Endothelial cell (in vitro differentiated cells): ENCODE measurements at places on chromosomes 1 and 21.

DNA sequence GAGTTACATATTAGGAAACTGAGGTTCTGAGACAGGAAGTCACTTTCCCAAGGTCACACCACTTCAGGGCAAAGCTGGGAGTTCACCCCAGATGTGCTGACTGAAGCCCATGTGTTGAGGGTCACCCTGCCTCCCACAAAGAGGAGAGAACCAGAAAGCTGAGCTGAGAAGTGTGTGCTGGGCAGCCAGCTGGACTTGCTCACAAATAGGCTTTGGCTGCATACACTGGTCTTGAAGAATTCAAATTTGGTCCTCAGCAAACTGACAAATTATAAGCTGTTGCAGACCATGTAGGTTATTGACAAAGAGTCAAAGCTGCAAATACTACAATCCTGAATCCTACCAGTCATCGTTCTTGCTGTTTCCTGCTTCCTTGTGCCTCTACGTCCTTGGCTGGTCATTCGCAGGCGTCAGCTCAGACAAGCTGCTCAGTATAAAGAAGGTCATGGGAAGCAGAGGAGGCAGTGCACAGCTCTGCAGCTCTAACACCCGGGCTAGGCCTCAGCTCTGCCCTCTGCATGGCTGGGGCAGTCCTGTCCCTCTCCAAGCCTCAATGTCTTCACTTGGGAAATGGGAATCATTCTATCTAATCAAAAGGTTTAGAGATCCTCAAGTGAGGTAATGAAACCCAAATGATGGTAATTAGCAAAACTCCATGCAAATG lies 40.0 kb downstream of the CDCP2 start:
- no peak for DNase-seq

DNA sequence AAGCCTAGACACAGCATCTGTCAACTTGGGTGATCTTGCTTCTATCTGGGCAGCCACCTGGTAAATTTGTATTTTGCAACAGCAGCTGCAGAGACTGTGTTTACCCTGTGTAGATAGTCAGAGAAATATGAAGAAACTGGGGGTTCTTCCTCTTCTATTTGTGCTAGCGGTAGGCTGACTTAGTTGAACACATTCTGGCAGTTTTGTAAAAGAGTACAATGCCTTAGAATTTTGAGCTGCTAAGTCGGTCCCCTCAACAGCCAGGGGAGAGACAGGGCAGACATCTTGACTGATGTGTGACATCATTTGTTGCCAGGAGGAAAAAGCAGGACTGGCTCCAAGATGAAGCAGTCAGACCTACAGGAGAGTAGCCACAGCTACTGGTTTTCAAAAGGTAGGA lies 53.7 kb downstream of the KCNJ6 start:
- peak; percentile 22 for DNase-seq

GRCh38 chr1:240029418-240029817 lies 62.3 kb upstream of the FMN2 start:
- DNase-seq = no peak

- DNase-seq = no peak
These were observed 19.5 kb downstream of the PDE9A start for GRCh38 chr21:42672699-42673458.

DNA sequence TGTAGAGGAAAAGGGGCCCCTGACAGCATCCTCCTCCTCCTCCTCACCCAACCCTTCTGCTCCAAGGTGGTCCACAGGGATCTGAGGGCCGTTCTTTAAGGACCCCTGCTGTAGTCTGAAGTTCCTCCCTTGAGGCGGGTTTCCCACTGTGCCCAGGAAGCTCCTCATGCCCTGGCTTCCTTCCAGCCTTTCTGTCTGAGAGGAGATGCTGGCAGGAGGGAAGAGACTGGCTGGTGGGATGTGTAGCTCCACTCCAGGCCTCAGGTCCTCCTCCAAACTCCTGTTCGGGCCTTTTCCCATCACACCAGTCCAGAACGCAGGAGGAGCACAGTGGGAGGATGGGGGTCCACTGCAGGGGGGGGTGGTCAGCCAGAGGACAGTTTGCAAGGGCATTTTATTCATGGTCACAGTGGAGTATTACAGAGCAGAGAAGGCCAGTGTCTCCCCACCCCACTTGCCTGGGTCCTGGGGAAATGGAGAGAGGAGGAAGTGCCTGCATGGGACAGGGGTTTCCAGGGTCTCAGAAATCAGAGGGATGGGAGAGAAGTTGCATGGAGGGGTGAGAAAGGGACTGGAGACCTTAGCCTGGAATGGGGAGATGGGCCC lies 7.8 kb downstream of the ETV3L start:
- no peak for DNase-seq

DNA sequence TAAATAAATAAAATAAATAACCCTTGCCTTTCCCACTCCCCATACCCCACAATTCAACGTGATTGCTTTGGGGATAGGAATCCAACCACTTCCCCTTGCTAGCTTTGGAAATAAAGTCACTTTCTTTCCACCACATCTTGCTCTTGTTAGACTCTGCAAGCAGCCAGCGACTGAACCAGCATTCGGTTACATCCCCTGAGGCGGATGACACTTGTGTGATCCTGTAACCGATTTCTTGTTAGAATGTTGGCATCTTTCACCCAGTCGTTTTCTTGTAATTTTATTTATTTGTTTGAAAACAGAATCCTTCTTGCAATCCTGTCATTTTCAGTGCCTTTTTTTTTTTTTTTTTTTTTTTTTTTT lies 1.6 kb upstream of the IFNGR2 start:
- no peak for DNase-seq

- no peak for DNase-seq
These were observed 104.8 kb downstream of the CSMD2 start for GRCh38 chr1:34060187-34060730.

DNA sequence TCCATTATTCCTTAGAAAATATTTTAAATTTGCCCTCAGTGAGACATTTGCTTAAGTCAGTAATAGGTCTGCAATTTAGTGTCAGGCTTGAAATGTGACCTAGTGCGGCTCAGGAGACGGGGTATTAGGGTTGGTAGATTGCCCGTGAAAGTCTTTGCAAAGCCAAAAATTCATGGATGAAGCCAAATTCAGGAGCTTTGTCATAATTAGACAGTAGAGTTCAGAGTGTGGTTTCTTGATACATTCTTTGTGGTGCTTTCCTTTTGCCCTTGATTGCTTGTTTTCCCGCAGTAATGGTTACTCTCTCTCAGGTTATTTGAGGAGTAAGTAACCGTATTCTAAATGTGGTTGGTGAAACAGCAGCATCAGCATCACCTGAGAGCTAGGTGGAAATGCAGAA lies 120.7 kb downstream of the RPS6KC1 start:
- DNase-seq = no peak

GRCh38 chr1:231420299-231420958 lies 1.7 kb downstream of the EGLN1 start:
- peak; percentile 11 for DNase-seq

DNA sequence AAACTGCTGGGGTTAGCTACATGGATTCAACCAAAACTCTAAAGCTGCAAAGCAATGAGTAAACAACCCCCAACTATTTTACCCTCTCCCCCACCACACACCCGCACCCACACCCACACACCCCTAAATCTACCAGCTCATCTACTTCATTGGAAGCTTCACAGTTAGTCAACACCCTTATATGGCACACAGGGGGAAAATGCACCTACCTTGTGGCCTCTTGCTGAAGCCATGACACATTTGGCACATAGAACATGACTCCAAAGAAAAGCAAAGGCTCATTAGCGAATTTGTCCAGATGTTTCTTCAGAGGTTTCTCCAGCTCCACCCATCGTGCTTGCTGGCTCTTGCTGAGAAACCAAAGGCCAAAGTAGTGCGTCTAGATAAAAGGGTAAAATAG lies 99.8 kb downstream of the PTPN14 start:
- no peak for DNase-seq

DNA sequence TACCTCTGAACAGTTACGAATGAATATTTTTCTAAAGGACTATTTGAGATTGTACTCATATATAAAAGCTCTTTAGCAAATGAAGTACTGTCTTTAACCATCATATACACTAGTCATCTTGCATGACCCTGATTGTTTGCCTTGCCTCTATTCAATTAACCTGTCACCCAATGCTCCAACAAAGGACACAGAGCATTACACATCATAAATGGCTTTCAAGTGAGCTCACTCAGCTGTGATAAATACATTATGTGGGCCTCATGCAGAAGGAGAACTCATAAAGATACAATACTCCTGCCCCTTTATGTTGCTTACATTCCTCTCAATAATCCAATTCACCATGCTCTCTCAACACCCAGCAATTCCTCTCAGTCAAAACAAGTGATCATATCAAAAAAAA lies 993.0 kb upstream of the PRMT6 start:
- no peak for DNase-seq

DNA sequence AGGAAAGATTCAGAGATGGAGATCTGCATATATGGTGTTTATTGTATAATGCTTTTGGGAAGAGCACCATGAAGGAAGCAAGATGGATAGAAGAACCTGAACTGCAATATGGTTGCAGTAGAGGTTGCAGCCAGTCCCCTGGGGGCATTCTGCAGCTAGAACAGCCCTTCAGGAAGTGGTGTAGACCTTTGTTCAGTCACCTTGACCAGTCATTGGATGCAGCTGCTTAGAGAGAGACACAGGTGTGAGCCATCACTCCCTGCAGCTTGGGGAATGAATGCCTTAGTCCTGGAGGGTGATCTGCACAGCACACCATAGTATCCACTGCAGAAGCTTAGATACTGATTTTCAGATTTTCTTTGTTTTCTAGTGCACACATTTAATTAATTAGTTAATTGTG lies 42.3 kb downstream of the NEK7 start:
- no peak for DNase-seq

GRCh38 chr1:41673806-41674205 lies 189.3 kb upstream of the EDN2 start:
- no peak for DNase-seq

DNA sequence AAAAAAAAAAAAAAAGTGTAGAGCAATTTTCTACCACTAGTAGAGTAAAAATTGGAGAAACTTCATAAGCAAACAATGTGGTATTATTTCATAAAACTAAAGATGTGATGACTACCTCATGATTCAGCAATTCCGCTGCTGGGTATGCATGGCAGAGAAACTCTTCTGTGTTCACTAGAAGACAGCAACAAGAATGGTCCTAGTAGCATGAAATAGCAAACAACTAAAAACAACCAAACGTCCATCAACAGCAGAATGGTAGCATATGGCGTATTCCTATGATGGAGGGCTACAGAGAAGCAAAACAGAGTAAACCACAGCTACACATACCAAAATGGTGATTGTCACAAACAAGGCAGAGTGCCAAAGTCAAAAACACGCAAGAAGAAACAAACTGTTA lies 18.9 kb downstream of the HTR1D start:
- DNase-seq = no peak

GRCh38 chr1:25873120-25873519 lies 2.4 kb downstream of the PAQR7 start:
- no peak for DNase-seq

- DNase-seq = no peak
These were observed 129.3 kb downstream of the TMEM53 start for GRCh38 chr1:44544960-44545359.

DNA sequence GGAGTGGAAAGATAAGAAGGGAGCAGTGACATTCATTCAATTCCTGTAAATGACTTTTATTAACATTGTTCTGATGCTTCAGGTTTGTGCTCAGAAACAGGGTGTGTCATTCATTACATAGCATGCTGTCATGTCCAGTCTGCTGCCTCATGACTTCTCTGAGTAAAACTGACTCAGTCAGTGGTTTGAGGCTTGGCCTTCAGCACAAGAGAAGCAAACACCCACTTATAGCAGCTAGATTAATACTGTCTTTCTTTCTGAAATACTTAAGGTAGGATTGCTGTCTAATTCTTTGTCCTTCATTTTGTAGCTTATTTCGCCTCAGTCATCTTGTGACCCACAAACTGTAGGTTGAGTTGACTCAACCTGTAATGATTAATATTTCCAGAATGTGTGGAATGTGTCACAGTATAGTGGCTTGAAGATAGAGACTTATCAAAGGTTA lies 32.9 kb downstream of the RASAL2 start:
- no peak for DNase-seq

DNA sequence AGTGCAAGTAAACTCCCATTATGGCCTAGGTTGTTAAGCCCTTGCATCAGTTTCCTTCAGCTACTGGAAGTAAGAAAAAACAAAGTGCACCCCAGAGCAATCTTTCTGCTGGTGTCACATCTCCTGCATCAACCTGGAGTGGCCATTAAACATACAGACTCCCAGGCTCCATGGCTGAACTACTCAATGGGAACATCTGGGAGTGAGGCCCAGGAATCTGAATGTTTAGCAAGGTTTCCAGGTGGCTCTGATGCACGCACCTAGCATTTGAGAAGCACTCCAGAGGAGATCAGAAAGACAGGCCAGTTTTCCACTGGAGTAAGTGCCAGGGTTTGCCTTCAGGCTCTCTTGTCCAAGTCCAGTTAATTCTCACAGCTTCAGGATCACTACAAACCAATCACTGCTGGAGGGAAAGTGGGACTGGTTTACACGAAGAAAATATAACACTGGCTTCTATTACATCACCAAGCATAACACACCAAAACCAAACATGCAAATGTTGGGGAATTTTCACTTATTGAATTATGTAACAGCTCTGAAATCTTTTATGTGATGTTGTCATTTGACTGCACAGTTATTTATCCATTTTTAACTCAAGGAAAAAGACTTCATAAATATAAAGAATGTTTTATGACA lies 22.3 kb upstream of the ABCA4 start:
- DNase-seq = no peak

DNA sequence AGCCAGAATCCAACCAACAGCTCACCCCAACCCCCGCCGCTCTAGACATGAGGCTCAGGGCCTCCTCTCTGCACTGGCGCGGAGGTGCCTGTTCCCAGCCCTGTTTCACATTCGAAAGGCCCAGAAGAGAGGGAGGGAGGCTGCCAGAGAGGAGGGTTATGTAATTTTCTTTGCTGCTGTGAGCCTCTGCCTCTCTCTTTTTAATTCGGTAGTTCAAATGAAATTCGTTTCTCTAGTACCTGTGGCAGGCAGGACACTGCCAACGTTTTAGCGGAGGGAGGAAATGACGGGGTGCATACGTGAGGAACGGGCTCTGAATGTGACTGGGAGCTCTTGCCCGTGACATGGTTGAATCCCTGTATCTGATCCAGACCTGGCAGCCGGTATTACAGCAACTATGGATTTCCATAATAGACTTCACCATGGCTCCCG lies 9.4 kb downstream of the PRDM16 start:
- DNase-seq = no peak

- no peak for DNase-seq
These were observed 4.0 kb upstream of the PLEKHM2 start for GRCh38 chr1:15680131-15680530.

DNA sequence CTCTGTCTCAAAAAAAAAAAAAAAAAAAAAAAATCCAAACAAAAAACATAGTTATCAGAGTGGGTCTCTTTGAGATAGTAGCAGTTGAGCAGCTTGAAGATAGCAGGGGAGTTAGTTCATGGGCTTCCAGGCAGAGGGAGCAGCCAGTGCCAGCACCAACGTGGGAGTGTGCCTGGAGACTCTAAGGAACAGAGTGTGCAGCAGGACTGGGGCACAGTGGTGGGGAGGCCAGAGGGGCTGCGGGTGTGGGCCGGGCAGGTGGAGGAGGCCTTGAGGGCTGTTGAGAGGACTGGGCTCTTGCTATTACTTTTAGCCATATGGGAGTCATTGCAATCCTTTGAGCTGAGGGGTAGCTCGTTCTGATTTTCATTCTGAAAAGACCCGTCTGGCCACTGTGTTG lies 63.8 kb downstream of the RYR2 start:
- DNase-seq = no peak

GRCh38 chr1:77416692-77417450 lies 135.1 kb downstream of the AK5 start:
- peak; percentile 40 for DNase-seq
